ENCODE measurements at places on chromosomes 12 and 14.

DNA sequence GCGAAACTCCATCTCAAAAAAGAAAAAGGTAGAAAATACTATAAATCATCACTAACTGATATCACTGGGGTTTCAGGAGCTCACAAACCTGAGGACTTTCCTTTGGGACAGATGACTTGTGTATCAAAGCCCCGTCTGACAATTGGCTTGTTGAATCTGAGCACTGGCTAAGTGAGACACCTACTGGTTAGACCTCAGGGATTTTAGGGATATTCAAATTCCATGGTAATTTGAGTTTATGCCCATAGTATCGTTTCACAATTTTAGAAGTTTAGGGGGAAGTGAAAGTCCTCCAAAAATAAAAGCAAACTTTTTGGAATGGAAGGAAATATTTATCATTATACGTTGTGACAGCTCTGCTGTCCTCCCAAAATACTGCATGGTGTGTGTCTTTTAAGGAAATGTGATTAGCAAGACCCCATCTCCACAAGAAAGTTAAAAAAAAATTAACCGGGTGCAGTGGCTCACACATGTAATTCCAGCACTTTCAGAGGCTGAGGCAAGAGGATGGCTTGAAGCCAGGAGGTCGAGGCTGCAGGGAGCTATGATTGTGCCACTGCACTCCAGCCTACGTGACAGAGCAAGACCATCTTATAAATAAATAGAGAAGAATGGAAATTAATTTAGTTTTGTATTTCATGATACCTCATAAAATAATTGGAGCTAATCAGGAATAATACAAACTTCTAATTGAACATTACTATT is 49.2 kb downstream of the FBXL14 start:
- DNase-seq, result no peak

DNA sequence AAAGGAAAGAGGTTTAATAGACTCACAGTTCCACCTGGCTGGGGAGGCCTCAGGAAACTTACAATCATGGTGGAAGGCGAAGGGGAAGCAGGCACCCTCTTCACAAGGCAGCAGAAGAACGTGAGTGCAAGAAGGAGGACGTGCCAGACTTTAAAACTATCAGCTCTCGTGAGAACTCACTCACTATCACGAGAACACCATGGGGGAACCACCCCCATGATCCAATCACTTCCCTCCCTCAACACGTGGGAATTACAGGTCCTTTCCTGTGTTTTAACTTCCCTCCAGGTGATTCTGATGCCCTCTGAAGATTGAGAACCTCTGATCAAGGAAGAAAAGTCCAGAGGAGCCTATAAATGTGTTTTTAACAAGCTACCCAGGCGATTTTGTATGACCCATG is 358.7 kb downstream of the MED13L start:
- no peak for DNase-seq

GRCh38 chr12:122026706-122027333 is 5.1 kb downstream of the BCL7A start:
- DNase-seq, result no peak

GRCh38 chr12:23099604-23100003 is 474.6 kb downstream of the ETNK1 start:
- DNase-seq, result peak; percentile 55

DNA sequence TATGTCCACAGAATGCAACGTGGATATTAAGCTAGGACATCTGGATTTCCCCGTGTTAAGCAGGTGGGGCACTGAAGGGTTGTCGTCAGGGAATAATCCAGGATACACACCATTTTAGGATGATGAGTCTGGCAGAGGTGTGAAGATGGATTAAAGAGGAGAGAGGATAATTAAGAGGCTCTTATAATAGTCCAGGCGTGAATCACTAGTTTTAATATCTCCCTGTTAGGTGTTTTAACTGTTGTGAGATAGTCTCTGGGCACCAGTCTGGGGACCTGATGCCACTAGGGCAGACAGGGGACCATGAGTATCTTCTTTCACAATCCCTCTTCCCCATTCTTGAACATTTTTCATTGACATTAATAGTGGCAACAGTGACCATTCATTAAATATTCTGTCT is 216.7 kb downstream of the TBX5 start:
- no peak for DNase-seq

- no peak for DNase-seq
Observed at GRCh38 chr12:75890660-75891059, 140.9 kb downstream of the PHLDA1 start.

GRCh38 chr12:89477633-89478279 is 46.8 kb downstream of the GALNT4 start:
- DNase-seq, result no peak

GRCh38 chr14:54814076-54814475 is 88.5 kb downstream of the GCH1 start:
- DNase-seq, result no peak

DNA sequence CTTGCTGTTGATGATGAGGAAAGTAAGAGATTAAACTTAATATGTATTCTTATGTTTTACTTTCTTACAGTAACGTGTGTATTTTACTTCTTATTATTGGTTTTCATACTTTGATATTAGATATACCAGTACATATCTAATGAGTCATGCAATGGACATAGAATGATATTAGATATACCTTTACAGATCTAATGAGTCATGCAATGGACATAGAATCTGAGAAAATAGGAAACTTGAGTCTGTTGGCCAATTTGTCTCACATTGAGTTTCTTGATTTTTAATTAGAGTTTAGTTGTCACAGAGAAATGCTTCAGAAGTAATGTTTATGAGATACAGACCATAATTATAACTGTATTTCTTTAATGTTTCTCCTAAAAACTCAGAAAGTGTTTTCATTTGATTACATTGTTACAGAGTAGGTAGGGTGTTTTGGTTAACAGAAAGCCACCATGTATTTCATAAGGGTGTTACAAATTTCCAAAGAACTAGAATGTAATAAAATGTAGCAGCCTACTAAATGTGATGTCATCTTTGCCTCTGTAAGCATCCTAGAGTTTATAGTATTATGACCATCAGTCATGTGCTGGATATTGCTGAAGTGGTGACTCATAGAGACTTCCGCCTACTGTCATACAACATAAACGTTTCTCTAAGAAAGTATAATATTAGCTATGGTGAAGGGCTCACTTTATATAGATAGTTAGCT is 3.0 kb downstream of the GAS2L3 start:
- peak; percentile 69 for DNase-seq

GRCh38 chr14:72164420-72165228 is 232.4 kb downstream of the RGS6 start:
- no peak for DNase-seq

GRCh38 chr14:105199093-105199492 is 18.0 kb upstream of the NUDT14 start:
- no peak for DNase-seq

DNA sequence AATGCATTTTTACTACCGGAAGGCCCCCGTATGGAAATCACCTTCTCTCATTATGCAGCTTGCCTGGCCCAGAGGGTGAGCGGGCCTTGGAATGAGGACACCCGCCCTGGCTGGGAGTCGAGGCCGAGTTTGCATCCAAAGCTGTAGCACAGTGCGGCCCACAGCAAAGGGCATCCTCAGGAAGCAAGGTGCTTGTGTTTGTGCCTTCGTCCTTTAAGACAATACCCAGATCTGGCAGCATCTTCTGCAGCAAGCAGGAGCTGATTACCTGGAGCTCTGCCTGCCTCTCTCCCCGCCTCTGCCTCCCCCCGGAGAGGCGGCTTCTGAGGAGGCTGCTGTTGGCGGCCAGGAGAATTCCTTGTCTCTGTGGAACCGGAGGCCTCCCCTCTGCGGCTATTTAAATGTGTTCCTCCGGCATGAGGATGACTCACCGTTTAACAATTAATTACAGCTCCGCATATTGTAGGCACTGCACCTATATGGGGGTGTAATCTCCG is 145.3 kb downstream of the CACNA1C start:
- DNase-seq, result peak; percentile 81

DNA sequence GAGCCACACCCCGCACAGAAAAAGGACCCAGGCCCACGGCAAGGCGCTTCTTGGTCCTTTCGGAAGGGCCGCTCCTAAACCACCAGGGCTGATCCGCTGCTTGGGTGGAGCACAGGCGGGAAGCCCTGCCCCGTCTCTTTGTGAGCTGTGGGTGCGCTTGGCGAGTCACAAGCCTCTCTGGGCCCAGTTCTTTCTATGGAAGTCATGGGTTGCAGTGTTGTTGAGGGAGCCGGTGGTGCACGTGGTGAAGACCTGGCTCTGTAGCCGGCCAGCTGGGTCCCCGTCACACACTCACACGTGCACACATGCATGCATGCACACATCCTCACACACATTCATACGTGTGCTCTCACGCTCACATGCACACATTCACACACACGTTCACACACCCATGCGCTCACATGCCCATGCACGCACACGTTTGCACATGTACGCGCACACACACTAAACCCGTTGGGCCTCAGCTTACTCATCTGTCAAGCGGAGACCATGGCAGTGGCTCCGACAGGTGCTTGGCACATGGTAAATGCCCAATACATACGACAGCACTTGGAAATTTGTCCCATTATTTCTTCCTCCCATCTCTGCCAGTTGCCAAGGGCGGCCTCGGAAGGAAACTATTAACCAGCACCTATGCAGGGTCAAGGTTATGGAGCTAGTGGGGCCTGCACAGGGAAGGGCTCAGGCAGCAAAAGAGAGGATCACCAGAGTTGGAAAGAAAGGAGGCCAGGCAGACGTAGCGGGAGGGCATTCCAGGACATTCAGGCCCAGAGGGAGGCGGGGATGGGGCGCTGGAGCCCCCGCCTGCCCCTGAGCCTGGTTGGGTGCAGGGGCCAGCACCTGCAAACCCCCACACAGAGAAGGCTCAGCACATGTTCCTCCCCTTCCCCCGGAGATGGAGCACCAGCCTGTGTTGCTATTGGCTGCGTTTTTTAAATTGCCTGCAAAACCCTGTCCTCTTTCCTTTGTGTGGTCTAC is 96.9 kb downstream of the SETD3 start:
- no peak for DNase-seq

DNA sequence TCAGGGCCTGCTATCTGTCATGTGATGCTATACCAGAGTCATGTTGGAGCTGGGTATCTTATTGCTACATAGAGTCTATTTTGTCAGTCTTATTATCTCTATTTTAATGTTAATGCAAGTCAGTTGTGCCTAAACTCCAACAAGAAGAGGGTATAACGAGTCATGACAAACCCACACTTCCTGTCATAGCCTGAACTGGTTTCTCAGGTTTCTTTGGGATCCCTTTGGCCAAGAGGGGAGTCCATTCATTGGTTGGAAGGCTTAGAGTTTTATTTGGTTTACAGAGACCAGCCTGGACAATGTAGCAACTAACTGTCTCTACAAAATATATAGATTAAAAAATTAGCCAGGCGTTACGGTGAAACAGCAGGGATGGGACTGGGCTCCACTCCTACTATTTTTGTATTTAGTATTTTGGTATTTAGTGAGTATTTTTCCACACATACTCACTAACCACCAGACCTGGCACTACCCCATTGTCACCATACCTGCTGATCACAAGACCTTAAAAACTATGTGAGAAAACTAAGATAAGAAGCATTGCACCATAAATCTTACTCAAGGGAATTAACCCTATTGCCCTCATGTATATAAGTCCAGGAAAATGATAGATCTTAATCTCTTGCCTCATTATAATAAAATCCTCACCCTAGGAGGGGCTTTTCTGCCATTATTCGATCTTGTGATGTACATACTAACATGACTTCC is 387.5 kb downstream of the IPO8 start:
- DNase-seq, result no peak

GRCh38 chr12:51976376-51977160 is 25.1 kb downstream of the ACVR1B start:
- peak; percentile 96 for DNase-seq

GRCh38 chr12:56581418-56582145 is 48.5 kb downstream of the BAZ2A start:
- peak; percentile 81 for DNase-seq

GRCh38 chr14:38616959-38617358 is 361.1 kb upstream of the CLEC14A start:
- no peak for DNase-seq

DNA sequence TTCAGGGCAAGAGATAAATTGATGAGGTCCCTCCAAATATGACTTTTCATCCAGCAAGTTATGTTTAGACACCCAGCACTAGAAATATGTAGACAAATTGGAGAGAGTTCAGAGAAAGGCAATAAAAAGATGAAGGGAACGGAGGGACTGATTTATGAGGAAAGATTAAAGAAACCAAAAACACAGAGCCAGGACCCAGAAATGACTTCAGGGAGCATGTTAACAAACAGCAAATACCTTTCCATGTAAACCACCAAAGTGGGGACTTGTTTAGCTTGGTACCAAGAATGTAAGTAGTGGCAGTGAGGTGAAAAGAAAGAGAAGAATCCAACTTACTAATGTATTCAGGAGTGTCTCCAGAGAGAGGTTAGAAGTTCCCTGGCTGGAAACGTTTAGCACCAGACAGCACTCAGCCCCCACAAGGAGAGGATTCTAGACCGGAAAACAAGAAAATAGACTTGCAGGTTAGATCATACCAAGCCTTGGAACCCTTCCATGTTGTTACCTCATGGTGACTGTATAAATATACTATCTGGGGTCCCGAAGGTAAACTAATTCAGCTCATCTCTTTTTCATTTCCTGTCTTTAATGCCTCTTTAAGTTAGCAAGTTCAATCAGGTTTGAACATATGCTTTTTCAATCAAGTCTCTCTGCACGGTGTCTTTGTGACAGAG is 79.2 kb downstream of the TBC1D30 start:
- no peak for DNase-seq

DNA sequence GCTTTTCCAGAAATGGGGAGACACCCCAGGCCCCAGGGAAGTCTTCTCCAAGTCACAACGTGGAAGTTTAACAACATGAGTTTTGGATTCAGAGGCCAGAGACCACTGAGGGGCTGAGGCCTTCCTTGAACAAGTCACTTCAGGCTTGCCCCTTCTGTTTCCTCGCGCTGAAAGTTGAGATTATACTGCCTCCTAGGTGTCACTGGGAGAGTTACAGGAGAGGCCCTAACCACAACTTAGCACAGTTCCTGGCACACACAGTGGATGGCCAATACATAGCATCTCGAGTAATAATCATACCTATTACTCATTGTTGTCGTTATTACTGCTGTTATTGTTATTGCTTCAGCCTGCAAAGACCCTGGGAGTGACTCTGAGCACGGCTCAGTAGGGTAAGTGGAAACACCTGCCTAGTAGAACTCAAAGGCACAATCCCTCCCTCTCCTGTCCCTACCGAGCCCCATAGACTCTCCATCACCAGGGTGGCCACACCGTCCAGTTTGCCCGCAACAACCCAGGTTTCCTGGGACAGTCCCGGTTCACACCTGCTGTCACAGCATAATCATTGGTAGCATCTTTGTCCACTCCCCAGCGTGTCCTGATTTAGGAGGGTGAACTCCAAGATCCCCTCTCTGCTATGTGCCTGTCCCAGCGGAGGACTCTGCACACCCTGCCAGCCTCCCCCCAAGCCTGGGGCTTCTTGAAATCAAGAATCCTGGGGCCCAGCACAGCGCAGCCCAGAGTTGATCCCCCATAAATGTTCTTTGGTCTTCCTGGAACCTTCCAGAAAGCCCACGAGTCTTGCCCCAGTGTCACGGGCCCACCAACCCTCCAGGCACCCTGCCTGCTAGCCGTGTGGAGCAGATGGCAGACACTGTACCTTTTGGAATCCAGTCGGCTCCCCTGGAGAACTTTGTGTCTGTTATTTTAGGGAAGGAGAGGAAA is 85.0 kb downstream of the SYNE3 start:
- DNase-seq, result peak; percentile 36

GRCh38 chr14:73784181-73784987 is 67.2 kb upstream of the PTGR2 start:
- DNase-seq, result peak; percentile 35
